ENCODE measurements at places on chromosomes 16 and 17.

GRCh38 chr17:48555258-48556228, 10.6 kb upstream of the HOXB2 start:
- peak; percentile 97 for DNase-seq

GRCh38 chr17:14427900-14428647, 127.2 kb downstream of the HS3ST3B1 start:
- DNase-seq = no peak

DNA sequence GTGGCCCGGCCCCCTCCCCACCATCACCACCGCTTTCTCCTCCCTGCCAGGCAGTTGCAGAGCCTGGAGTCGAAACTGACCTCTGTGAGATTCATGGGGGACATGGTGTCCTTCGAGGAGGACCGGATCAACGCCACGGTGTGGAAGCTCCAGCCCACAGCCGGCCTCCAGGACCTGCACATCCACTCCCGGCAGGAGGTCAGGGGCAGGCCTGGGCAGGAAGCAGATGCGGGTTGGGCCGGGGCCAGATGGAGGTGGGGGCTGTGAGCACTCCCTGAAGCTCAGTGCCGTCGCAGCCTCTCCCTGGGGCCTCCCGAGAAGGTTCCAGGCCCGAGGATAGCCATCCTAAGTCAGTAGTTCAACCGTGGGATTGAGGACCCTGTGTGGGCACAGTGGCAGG, 14.2 kb upstream of the ADGRG3 start:
- DNase-seq = peak; percentile 35

DNA sequence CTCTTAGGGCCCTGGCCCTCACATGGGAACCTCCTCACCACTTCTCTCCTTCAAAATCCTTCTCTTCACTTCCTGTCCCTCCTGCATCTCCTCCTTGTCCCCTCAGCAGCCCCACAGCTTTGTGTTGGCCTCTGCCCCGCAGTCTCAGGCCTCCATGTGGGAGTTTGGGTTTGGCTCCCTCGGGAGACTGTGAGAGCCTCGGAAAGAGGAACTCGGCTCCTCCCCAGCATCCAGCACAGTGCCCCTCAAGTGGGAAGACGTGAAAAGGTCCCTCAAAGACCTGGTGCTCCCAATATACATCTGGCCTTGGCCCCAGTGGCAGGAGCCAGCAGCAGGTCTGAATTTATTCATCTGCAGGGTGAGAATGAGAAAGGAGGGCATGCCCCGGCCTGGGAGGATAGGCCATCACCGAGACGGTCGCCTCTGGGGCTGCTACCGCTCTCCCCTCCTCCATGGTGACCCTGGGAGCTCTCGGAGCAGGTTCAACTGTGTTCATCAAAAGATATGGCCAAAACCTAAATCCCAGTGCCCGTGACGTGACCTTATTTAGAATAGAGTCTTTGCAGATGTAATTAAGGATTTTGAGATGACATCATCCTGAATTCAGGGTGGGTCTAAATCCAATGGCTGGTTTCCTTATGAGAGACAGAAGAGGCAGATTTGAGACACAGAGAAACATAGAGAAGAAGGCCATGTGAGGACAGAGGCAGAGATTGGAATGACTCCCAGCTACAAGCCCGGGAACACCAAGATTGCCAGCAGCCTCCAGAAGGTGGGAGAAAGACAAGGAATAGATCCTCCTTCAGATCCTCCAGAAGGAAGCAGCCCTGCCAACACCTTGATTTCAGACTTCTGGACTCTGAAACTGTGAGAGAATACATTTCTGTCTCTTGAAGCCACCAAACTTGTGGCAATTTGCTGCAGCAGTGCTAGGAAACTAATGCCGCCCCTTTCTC, 135.1 kb downstream of the MRM1 start:
- no peak for DNase-seq

- no peak for DNase-seq
These were observed 42.1 kb downstream of the TMEM114 start for GRCh38 chr16:8548166-8548565.
